ENCODE measurements at places on chromosomes 13 and 19. TPM values are rescaled to one million over a fixed set of nuclear protein-coding genes. Genes with fewer than 3 reads are reported as not detected.

GRCh38 chr13:64817691-64818090 is 2412.4 kb downstream of the PCDH9 start:
- DNase-seq = no peak

- DNase-seq = no peak
Observed at GRCh38 chr19:406971-407510, 1.9 kb downstream of the C2CD4C start.

DNA sequence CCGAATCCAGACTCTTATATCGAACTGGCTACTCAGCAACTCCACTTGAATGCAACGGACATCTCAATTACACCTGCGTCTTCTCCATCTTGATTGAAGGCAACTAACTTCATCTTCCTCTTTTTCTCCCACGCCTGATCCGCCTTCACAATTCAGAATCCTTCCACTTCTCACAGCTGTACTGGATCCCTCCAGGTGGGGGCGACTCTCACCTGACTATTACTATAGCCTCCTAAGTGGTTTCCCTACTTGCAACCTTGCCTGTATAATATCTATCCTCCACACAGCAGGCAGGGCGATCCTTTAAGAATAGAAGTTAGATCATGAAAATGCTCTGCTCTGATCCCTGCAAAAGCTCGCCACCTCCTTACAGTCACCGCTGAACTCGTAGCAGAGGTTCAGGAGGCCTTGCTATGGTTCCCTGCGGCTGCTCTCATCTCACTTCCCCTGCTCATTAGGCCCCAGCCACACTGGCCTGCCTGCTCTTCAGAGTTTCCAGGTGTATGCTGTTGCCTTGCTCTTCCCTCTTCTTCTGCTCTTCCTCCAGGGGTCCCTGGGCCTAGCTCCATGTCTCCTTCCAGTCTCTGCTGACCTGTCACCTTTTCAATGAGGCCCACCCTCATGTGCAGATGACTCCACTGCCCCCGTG is 31.9 kb downstream of the RFXAP start:
- DNase-seq = no peak

The PBX4 gene
- total RNA-seq = 5.0 TPM
